GM18507 (cell line): ENCODE measurements at places on chromosomes 5 and 9.

DNA sequence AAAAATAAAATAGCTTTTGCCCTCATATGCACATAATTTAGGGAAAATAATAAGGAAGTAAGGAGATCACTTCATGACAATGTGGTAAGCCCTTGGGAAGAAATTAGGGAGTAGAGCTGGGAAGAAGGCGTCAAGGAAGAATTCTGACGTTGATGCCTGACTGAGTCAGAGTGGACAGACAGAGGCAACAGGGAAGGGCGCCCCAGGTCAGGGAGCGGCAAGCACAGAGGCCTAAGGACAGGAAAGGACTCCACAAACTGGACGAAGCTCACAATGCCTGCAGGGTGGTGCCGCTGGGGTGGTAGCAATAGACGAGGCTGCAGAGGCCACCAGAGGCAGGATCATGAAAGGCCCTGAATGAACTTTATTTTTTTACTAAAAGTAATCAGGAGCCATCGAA, 7.6 kb downstream of the DRD1 start:
- DNase-seq: no peak

DNA sequence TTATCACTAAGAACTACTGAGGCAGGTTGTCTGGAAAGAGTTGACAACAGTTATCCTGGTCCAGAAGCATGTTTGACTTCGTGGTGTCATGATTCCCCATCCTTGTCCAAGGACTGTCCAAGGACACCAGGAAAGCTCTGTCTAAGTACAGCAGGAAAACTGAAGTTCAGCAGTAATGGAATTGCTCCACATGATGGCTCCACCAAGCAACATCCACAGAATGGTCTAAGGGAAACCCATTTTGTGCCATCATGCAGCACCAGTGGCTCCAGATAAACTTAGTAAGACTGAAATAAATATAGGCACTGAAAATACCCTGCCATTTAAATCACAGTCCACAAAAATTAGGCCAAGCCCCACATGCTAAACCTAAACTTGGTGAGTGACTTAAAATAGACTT, 192.8 kb downstream of the CDH18 start:
- DNase-seq: no peak

DNA sequence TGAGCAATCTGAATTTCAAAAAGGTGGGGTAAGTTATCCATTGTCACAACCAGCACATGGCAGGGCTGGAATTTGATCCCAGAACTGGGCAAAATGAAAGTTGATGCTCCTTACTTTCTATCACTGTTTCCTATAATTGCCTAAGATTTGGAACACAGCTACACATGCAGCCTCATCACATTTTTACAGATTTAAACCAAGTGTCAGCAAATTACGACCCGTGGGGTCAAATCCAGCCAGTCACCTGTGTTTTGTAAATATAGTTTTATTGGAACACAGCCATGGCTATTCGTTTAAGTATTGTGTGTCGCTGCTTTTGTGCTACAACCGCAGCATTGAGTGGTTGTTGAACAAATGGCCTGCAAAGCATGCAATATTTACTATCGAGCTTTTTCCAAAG, 94.3 kb downstream of the SREK1 start:
- DNase-seq: no peak

GRCh38 chr5:14681236-14681752, 16.8 kb downstream of the OTULIN start:
- no peak for DNase-seq

GRCh38 chr5:16160706-16161105, 18.9 kb downstream of the MARCHF11 start:
- peak; percentile 1 for DNase-seq

- DNase-seq: no peak
These were observed 27.3 kb upstream of the TRIM14 start for GRCh38 chr9:98146101-98146991.

GRCh38 chr9:79524266-79524665, 47.5 kb upstream of the TLE4 start:
- DNase-seq: no peak

DNA sequence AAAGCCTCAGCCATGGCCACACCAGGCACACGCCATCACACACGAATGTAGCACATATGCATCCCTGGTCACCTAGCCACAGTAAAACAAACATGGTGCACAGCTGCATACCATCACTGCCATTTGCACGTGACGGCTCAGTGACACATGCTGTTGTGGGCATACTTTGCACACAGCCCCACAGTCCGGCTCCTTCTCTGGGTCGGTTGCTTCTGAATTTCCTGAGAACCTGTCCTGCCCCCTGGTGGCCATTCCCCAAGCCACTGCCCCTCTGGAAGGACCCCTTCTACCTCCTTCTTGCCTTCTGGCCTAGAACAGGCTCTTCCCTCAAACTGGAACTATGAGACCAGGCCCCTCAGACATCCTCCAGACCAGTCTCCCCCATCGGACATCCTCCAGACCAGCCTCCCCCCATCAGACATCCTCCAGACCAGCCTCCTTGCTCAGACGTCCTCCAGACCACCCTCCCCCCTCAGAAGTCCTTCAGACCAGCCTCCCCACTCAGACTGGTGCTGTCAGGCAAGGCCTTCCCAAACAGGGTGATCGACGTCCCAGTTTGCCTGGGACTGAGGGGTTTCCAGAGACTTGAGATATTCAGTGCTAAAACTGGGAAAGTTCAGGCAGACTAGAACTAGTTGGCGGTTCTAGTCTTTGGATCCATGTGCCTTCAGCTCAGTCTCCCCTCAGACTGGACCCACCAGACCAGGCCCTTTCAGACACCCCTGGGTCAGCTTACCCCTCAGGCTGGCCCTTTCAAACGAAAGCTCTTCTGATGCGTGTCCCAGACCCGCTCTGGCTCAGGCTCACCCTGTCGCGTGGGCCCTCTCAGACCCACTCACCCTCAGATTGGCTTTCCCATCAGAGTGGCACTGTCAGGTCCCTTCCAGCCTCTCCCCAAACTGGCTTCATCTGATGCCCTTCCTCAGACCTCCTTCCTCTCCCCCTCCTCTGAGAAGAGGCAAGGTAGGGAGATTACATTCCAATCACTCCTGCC, 24.3 kb upstream of the ENHO start:
- peak; percentile 33 for DNase-seq

DNA sequence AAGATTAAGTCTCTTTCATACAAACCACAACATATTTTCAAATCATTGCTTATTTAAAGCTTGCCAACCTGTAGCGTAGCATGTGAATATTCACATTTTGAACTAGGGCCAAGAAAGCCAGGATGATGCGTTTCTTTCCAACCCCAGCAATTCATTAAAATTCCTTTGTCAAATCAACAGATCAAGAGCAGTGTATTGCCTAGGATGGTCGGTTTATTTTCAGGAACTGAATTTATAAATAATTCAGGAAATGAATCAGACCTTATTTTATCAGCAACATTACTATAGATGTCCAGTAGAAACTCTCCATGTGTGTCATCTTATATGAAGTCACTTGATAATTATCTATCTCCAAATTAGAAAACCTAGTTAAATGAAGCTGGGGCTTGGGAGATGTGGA, 13.2 kb upstream of the AUH start:
- DNase-seq: no peak

DNA sequence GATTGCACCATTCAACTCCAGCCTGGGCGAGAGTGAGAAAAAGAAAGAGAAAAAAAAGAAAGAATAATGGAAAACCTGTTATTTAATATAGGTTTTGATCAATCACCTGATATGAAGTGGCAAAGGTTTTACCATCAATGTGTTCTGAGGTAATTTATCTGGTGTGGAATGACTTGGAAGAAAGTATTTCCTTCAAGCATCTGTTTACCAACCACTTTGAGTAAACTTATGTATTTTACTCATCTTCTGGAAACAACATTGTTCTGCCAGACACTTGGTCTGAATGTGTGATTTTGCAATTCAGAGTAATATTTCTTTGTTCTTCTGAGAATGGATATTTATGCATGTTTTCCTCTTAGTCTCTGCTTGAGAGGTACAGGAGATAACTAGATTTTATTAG, 24.3 kb downstream of the KIF2A start:
- DNase-seq: no peak

DNA sequence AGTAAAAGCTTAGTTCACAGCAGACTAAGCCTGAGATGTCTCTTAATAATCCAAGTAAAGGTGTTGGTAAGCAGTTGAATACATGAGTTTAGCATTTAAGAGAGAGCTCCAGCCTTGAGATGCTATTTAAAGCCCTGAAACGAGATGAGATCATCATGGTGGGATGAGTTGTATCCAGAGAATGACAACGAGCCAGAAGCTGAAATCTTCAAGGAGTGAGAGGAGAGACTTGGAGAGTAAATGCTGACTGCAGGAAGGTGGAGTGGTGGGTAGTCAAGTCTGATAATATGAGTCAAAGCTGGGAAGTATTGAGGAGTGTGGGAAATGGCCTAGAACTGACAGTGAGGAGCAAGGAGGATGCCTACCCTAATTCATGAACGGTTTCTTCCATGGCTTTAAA, 53.7 kb downstream of the PLAC8L1 start:
- no peak for DNase-seq

- DNase-seq: peak; percentile 22
These were observed 203.4 kb downstream of the MCTP1 start for GRCh38 chr5:95081500-95081960.

DNA sequence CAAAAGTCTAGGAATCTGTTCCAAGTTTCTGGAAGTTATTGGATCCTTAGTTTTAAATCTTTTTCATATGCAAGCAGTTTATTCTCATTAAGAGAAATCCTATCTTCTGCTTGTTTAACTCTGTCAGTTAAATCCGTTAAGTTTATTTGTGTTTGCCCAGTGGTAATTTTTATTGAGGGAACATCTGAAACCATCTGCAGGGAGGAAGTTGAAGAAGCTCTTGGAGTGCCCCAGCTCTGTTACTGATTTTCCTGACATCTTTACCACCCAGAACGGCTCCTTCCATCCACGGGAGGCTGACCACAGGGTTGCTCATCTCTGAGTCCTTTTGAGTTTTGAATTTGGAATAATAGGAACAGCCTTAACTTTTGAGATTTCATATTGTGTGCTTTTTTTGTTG, 99.9 kb upstream of the ZNF618 start:
- no peak for DNase-seq

DNA sequence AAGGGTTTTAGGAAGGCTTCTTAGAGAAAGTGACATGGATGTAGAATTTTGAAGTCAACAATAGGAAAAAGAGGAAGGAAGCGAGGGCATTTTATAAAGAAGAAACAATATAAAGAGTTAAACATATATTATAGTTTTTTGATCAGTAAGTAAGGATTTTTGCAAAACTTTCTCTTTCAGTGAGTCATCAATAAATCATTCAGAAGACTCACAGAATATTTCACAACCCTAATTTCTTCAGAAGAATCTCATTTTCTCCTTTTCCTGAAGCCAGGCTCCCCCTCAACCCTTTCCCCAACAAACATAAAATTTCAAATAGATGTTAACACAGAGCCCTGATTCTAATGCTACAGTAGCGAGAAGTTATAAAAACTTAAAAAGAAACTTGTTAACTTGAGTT, 4.3 kb upstream of the COX7C start:
- no peak for DNase-seq

DNA sequence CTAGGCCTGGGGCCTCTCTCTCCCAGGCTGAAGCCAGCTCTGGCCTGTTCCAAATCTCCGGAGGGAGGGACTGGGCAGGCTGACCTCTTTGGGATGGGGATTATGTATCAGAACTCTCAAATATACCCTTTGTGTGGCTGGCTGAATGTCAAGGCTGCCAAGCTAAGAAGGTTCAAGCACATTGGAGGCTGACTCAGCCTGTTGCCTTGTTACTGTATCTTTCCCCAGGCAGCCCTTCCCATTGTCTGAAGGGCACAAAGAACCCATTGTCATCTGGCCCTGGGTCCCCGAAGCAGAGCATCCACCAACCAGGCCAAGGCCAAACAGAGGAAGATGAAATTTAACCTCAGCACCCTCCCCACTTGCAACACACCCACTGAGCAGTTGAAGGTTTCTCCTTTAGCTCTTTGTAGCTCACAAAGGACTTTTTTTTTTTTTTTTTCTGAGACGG, 7.3 kb upstream of the SPARC start:
- DNase-seq: no peak

DNA sequence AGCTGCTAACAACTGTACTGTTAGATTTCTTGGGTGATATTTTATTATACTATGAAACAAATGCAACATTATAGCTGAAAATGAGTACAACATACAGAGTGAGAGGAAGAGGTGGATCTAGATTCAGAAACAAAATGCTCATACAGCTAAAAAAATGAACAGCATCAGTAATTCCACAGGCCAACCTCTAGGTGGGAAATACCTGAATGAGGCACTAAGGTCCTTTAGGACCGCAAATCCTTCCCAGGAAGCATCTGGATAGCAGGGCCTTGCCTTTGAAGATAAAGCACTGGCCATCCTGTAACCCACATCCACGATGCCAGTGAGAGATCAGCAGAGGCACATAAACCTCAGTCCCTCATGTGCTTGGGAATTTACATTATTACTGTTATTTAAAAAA, 310.8 kb downstream of the YTHDC2 start:
- no peak for DNase-seq

DNA sequence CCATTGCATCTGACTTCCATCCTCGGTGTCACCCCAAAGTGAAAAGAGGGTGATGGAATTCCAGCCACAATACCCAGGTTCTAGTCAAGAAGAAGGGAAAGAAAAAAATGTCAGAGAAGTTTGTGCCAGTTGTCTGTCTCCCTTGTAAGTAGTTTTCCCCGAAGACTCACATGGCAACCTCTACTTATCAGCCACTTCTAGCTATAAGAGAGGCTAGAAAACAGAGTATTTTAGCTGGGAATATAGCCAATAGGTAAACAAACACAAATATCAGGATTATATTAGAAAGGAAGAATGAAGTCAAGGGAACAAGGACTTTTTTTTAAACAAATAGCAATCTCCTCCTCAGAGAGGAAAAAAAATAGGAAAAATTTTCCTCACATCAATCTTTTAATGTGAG, 12.2 kb upstream of the ISL1 start:
- no peak for DNase-seq

- no peak for DNase-seq
These were observed 690.4 kb downstream of the SLCO4C1 start for GRCh38 chr5:101605700-101606099.

DNA sequence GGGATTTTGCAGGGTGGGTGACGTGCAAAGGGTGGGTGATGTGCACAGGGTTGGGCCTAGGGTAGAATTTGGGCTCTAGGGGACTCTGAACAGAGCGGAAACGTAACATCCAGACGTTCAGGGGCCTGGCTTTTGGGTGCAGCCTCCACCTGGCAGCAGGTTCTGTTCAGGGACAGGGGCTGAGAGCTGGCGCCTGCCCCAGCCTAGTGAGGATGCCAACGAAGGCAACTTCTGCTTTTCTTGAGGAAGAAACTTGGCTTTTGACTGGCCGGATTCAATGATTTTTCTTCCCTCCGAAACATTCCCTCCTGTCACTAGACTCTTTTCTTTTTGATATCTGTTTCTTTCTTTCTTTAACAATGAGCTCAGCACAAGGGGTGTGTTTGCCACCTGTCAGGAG, 38.6 kb upstream of the SLC6A19 start:
- no peak for DNase-seq

DNA sequence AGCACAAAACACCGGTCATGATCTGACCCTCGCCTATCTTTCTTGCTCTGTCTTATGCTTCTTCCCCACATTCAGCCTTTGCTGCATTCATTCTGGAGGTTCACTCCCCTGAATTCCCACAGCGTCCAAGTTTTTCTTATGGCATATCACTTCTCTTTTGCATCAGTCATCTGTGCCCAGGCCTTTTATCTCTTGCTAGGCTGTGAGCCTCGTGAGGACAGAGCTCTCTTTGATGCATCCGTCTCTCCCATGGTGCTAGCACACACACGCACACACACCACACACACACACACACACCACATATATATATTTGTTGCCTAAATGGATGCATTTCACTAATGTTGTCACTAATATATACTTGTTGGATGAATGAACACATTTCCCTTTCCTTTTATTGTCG, 45.8 kb upstream of the ATG10 start:
- no peak for DNase-seq
